Kidney epithelial cell (primary cell): ENCODE measurements at places on chromosomes 12 and 14. TPM values are rescaled to one million over a fixed set of nuclear protein-coding genes. Genes with fewer than 3 reads are reported as not detected.
A peak's percentile ranks its signal among the peaks of the same experiment; 100 is the strongest.

The STX2 gene
- 19.4 and 24.4 TPM in 2 replicates for total RNA-seq

The YEATS4 gene
- 24.9 and 55.6 TPM in 2 replicates for total RNA-seq

The CCDC177 gene
- total RNA-seq = under 0.01 and 0.13 TPM in 2 replicates

The CDKL1 gene
- 1.2 and 2.4 TPM in 2 replicates for total RNA-seq

The PROX2 gene
- not detected in 2 replicates for total RNA-seq

The GZMH gene
- not detected in 2 replicates for total RNA-seq

The LRP1-AS gene
- total RNA-seq = not detected in 2 replicates

The GPR135 gene
- 0.71 and 1.9 TPM in 2 replicates for total RNA-seq

The C12orf56 gene
- total RNA-seq = 0.55 and 0.84 TPM in 2 replicates

The MYL2 gene
- total RNA-seq = not detected in 2 replicates

The NRIP2 gene
- not detected in 2 replicates for total RNA-seq

GRCh38 chr14:56795284-56795622 lies 15.0 kb downstream of the OTX2 start:
- DNase-seq = no peak

- no peak for DNase-seq
These were observed at the start of gene ZBTB39 for GRCh38 chr12:57005980-57006808. Gene ZBTB39, minus strand, starts transcription at chr12:57006546. Its CDS starts 1,629 bp downstream, at chr12:57004917.

- DNase-seq = no peak
These were observed 13.4 kb downstream of the AKAP5 start for GRCh38 chr14:64478634-64479250.

DNA sequence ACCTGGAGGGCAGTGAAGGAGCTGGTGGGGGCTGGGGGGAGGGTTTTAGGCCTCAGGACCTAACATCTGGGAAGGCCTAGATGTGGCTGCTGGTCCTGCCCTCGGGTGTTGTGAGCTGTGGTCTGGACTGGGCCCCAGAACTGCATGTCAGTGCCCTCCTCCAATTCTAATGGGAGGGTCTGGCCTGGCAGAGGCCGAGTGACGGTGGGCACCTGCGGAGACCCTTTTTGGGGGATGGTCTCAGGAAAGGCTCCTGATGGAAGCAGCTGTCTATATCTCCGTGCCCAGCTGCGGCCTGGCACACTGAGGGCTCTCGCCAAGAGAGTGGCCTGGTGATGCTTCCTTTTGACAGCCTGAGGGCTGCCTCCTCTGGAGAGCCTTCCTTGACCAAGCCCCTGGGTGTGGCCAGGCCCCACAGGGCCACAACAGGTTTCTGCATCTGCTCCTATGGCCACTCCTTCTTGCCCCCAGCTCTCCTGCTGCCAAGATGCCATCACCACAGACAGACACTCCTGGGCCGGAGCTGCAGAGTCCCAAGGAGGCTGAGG lies 5.3 kb downstream of the EXOC3L4 start:
- DNase-seq = no peak

- no peak for DNase-seq
These were observed 766.4 kb upstream of the TMEM132C start for GRCh38 chr12:127500512-127501035.

- peak; percentile 58 for DNase-seq
These were observed at the start of gene SAV1 for GRCh38 chr14:50667996-50668825. Gene SAV1, minus strand, starts transcription at chr14:50668306. Its CDS starts 339 bp downstream, at chr14:50667967.

DNA sequence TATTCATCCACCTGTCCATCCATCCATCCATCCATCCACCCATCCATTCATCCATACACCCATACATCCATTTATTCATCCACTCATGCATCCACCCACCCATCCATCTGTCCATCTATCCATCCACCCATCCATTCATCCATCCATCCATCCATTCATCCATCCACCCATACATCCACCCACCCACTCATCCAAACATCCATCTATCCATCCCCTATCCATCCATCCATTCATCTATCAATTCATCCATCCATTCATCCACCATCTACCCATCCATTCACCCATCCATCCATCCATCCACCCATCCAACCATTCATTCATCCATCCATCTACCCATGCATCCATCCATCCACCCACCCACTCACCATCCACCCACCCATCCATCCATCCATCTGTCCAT lies 142.6 kb upstream of the SFSWAP start:
- DNase-seq = no peak

- no peak for DNase-seq
These were observed 14.4 kb downstream of the G2E3 start for GRCh38 chr14:30573226-30573814.

- no peak for DNase-seq
These were observed 80.6 kb upstream of the STRN3 start for GRCh38 chr14:31106768-31107167.

DNA sequence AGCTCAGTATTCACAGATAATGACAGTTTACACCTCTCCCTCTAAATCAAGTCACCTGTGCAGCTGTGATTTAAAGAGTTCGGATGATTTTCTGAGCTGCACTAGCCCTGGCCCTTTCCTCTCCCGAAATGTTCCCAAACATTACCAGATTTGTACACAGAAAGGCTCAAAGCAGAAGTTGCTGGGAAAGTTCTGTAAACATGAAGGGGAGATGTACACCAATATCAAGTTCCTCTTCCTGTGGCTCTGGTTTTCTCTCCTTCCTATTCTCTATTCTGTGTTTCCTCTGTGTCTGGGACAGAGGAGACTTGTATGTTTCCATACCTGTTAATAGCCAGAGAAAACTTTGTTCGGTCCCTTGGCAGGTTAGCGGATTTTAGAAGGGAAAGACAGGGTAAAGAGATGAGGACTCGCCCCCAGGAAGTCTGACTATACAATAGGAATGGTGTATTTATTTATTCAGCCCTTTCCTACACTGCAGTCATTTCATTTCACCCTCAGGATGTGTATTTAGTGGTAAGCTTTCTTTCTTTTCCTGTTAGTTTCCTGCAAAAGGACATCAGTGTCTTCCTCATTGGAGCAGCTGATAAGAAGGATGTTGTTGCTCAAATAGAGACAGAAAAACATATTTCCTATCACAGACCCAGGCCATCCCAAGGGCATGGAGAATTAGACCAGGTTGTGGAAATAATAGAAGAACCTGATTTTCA lies 7.6 kb upstream of the NUMB start:
- no peak for DNase-seq

DNA sequence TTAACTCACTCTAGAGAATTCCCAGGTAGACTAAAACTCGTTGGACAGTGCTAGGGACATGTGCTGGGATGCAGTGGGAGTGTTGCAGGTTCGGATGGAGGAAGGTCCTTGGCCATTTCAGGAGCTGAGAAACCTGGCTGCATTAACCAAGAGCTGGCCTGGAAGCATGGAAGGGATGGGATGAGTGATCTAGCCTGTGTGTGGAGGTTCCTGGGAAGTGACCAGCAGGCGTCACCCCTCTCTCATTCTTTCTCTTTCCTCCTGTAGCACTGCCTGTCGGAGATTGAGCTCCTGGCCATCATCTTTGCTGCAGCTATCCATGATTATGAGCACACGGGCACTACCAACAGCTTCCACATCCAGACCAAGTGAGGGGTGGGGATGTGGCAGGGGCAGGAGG lies 15.6 kb downstream of the PPP1R1A start:
- no peak for DNase-seq

- no peak for DNase-seq
These were observed 62.8 kb downstream of the PPP2R5C start for GRCh38 chr14:101824339-101824727.
